ENCODE measurements at places on chromosomes 2 and 18.

GRCh38 chr2:218727502-218728165 lies 17.0 kb downstream of the TTLL4 start:
- no peak for DNase-seq

DNA sequence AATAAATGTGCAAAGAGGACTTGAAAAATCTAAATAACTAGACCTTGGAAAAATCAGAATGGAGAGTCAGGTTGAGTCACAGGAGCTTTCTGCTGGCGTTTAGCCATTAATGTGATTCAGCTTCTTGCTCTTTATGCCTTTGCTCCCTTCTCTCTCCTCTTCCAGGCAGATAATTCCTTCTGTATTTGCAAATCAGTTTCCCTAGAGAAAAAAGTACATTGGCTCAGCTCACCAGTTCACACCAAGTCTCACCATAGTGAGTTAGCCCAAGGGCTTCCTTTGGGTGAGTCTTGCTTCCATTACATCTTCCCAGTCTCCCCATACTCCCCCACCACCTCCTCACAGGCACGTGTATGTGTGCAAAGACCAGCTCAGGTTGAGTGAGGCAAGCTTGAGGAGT lies 73.6 kb downstream of the CYBRD1 start:
- no peak for DNase-seq

- no peak for DNase-seq
Observed at GRCh38 chr18:28161608-28162599, 15.0 kb downstream of the CDH2 start.

GRCh38 chr2:29940706-29941105 lies 19.3 kb upstream of the ALK start:
- DNase-seq = no peak

DNA sequence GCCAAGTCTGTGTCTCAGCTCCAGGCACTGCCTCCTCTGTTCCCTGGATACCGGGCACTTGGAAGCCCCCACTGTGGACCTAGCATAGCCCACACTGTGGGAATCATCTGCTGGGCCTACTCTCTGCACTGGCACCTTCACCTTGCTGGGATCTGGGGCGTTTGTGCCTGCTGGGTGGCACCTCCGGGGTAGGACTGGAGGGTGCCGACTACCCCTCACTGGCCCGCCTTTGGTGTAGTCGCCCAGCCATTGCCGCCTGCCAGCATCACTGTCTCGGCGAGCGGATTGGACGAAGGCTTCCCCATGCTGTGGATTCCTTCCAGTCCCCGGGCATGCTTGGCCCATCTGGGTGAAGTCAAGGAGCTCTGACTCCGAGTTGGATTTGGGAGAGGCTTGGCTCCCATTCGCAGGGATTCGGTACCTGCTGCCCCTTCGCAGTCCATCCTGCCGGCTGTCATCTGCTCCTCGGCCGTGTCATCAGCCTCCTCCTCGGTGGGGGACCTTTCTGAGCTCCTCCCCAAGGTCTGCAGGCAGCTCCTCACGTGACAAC lies 180.6 kb upstream of the HDAC4 start:
- no peak for DNase-seq

DNA sequence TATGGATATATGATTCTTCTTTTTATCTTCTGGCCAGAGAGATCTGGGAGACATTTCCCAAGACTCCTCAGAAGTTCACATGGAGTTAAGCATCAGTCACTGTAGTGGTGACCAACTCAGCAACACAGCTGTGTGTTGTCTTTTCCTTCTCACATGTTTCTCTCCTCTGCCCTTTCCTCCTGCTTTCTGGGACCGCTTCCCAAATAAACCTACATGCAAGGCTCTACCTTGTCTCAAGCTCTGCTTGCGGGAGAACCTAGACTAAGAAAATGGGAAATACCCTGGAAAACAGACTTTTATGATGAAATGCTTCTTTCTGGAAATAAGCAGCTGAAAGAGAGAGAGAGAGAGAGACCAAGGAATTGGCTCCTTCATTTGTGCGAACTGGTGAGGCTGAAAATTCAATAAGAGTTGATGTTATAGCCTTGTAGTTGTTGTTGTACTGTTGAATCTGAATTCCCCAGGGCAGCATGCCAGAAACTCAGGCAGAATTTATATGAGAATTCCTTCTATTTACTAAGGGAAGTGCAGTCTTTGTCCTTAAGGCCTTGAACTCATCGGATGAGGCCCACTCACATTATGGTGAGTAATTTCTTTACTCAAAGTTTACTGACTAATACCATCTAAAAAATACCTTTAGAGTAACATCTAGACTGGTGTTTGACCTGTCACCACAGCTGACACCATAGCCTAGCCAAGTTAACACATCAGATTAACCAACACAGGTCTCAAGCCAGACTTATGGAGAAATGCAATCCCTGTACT lies 22.7 kb upstream of the DSC1 start:
- no peak for DNase-seq

- no peak for DNase-seq
Observed at GRCh38 chr2:102143450-102143985, 972 bp downstream of the IL1R1 start.

DNA sequence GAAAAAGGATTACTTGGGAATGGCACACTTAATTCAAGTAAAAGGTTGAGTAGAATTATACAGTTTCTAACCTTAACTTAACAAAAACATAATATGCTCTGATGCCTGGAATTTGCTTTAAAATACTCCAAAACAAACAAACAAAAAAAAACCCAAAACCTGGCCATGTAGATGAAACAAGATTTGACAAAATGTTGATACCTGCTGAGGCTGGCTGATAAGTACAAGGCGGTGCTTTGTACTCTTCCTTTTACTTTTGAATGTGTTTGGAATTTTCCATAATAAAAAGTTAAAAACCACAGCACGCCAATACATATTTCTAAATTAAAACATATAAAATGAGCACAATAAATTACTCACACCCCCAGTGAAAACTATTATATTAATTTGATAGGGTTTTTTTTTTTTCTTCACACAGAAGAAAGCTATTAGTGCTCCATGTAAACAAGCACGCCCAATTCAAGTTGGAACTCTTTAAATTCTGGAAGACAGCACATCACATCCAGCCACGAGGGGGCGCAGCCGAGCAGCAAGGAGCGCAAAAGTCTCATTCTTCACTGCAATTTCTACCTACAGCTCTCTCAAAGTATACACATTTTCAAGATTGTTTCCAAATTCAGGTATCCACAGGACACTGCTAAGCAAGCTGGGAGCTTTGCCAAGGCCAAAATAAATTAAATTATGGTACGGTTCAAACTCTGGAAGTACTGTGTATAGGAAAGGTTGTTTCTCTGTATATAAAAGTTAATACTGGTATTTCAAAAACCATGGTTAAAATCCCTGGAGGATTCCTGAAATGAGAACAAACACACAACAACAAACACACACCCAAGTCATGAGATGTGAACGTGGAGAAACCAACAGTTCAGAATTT lies 7.5 kb downstream of the SERTAD2 start:
- DNase-seq = no peak

DNA sequence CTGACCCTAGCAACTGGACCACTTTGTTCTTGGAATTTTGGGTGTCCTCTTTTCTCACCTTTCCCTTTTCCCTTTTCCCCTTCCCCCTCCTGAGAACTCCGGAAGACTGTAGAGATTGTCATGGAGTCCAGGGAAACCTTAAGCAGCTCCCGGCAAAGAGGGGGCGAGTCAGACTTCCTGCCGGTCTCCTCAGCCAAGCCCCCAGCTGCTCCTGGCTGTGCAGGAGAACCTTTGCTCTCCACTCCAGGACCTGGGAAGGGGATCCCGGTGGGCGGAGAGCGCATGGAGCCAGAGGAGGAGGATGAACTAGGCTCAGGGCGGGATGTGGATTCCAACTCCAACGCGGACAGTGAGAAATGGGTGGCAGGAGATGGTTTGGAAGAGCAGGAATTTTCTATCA lies 20.5 kb downstream of the SETBP1 start:
- no peak for DNase-seq

GRCh38 chr18:37598966-37599896 lies 33.6 kb upstream of the CELF4 start:
- DNase-seq = no peak

DNA sequence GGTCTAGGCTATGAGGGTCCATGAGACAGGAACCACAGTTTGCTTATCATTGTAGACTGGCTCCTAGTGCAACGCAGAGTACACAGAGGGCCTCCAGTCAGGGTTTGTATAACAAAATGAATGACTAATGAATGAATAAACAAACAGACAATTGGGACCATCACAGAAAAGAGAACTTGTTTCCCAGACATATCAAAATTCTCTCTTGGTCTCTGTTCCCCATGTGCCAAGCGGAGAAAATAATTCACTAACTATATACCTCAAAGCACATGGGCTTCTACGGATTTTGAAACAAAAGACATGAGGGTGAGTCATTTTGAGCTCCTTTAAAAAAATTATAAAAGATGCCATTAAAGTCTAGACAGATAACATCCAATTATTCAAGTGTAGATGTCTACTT lies 28.0 kb downstream of the INO80C start:
- DNase-seq = no peak

DNA sequence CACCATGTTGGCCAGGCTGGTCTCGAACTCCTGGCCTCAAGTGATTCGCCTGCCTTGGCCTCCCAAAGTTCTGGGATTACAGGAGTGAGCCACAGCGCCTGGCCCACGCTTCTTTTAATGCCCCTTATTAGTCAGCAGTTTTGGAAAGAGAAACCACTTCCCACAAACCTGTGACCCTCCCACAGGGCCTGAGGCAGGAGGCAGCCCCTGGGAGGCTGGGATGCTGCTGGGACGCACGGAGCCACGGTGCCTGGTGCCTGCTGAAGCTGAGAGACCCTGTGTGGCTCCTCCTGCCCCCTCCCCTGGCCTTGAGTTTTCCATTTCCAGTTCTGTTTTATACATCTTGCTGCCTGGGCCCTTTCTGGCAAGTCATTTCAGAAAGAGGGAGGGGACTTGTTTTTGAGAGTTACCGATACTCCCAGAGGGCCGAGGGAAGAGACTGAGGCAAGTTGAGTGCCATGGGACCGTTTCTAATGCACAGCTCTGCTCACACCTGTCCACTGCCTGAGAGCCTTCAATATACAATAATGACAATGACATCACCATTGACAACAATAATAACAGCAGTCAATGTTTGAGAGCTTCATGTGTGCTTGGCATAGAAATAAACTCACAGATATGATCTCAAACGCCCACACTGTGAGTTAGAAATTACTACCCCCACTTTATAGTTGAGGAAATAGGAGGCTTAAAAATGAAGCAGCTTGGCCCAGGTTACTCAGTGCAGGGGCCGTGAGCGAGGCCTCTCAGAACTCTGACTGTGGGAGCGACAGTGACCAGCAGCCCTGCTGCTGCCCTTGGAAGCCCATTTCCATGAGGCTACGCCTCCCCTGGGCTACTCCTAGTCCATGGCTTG lies 78.1 kb upstream of the YWHAQ start:
- DNase-seq = no peak

DNA sequence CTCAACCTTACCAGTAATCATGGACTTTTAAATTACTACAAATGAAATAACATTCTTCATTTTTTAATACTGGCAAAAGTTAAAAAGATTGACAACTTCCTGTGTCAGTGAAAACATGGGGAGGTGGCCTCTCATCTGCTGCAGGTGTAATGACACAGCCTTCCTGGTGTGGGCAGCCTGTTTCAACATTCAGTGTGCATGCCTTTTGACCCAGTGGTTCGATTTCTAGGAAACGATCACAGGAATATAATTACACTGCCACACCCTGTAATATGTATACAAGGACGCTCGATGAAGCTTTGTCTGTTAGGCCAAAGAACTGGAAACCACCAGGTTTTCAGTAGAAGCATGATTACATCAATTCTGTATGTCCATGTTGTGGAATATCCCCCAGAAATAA lies 68.7 kb downstream of the MTHFD2 start:
- no peak for DNase-seq

- DNase-seq = no peak
Observed at GRCh38 chr2:191521608-191522208, 156.2 kb upstream of the NABP1 start.

DNA sequence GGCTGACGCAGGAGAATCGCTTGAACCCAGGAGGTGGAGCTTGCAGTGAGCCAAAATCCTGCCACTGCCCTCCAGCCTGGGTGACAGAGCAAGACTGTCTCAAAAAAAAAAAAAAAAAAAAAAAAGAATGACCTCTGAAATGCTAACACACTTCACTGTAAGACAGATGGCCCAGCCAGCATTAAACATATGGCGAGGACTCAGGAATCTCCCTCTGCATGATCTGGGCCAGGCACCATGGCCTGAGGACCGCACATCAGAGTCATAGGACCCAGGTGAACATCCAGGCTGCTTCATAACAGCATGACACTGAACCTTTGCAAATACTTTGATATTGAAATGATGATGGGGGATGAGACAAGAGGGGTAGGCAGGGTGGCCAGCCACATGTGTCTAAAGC lies 56.1 kb upstream of the DNMT3A start:
- DNase-seq = no peak

GRCh38 chr18:69872661-69873060 lies 75.0 kb downstream of the CD226 start:
- no peak for DNase-seq

GRCh38 chr2:158015428-158016076 lies 86.1 kb upstream of the UPP2 start:
- no peak for DNase-seq

DNA sequence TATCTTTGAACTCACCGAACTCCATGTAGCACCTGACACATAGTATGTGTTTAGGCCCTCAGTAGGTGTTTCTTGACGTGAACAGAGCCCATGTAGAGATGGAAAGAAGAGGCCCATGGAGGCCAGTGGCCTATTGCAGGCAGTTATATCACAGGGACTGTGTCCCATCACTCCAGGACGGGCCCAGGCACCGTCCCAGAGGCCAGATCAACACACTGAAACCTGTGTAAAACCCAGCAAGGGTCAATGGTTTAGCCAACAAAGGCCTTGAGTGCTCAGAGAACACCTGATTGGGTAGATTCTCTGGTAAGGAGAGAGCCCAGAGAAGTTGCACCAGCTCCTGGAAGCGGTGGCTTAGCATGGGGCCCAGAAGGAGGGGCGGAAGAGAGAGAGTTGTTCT lies 82.8 kb downstream of the INHBB start:
- DNase-seq = no peak

- peak; percentile 87 for DNase-seq
Observed at GRCh38 chr2:112026509-112026908, 28.6 kb upstream of the TMEM87B start.

- DNase-seq = no peak
Observed at GRCh38 chr18:62781893-62782292, 66.6 kb downstream of the PHLPP1 start.

- no peak for DNase-seq
Observed at GRCh38 chr2:64840426-64840881, 148.7 kb upstream of the SLC1A4 start.

- DNase-seq = no peak
Observed at GRCh38 chr18:7743256-7743655, 176.1 kb downstream of the PTPRM start.

GRCh38 chr2:188845692-188846091 lies 128.5 kb upstream of the COL3A1 start:
- no peak for DNase-seq

DNA sequence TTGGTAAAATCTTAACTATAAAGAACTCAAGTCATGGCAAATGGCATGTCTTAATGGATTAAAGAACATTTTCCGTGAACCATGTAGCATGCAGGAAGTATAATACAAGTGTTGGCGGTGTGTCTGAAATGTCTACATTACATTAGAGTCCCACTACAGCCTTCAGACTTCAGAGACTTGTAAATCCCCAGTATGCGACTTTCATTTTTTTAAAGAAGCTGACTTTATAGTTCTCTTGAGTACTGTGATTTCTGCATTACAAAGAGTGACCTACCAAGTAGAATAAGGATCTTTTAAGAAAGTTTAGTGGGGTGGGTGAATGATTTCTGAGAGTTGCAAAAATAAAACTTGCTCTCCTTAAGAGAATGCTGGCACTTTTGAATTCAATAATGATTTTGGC lies 140.7 kb upstream of the FN1 start:
- DNase-seq = no peak

All from CMK (cell line).